ENCODE measurements at places on chromosomes 6 and 20. TPM values are rescaled to one million over a fixed set of nuclear protein-coding genes. Genes with fewer than 3 reads are reported as not detected.
A peak's percentile ranks its signal among the peaks of the same experiment; 100 is the strongest.

- H3K4me3 ChIP-seq, result no peak overlapping the region
- peak overlapping the region; percentile 60 for H3K27ac ChIP-seq
- DNase-seq, result no peak
- no peaks in the 10 kb centered on the region for H3K36me3 ChIP-seq
Measured at GRCh38 chr6:6659600-6660327, 71.2 kb downstream of the LY86 start.

DNA sequence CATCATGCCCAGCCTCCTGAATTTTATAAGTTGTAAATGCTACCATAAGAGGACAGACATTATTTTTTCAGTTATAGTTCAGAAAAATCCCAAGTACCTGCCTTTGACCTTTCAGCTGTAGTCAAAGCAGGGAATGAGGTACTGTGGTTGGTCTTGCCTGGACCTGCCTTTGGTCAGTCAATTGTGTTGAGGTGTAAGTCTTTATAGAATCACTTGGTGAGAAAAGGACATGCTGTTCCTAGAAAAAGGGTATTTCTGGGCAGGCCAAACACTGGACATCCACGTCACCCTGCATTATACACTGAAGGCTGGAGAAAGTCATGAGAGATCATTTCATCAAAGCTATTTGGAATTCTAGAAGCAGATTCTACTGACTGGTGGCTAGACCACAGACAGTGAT, 40.3 kb downstream of the PEX7 start:
- no peak for DNase-seq
- no peaks in the 10 kb centered on the region for H3K36me3 ChIP-seq
- no peaks in the 10 kb centered on the region for H3K4me1 ChIP-seq
- no peak overlapping the region for H3K4me3 ChIP-seq
- no peak overlapping the region for H3K27ac ChIP-seq

DNA sequence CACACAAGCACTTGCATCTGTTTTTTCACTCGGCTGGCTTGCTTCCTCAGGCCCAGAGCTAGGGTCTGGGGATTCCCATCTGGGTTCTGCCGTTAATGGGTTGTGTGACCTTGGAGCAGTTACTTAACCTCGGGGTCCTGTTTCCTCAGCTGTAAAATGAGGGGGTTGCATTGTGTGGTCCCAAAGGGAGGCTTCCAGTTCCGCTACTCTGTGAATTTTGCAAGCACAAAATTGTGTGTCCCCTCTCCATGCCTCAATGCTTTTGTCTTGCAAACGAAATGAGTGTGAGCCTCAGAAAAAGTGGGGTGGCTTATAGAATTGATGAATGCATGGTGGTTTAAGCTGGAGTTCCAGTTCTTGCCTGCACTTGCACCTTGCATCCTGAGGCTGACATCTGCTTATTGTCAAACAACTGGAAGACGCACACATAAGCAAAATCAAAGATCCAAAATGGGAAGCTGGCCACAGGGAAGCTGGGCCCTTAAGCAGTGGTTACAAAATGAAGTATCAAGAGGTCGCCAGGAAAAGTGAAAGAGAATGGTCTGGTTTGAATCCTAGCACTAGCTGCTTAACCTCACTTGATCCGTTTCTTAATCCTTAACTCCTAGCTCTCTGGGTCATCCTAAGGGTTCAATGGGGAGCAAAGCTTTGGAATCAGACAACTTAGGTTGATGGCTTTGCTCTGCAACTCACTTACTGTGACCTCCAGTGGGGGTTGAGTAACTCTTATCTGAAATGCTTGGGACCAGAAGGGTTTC, 490.6 kb downstream of the DHX35 start:
- H3K27me3 ChIP-seq, result no peaks in the 10 kb centered on the region
- no peaks in the 10 kb centered on the region for H3K4me1 ChIP-seq
- H3K36me3 ChIP-seq, result no peaks in the 10 kb centered on the region
- H3K4me3 ChIP-seq, result no peak overlapping the region

DNA sequence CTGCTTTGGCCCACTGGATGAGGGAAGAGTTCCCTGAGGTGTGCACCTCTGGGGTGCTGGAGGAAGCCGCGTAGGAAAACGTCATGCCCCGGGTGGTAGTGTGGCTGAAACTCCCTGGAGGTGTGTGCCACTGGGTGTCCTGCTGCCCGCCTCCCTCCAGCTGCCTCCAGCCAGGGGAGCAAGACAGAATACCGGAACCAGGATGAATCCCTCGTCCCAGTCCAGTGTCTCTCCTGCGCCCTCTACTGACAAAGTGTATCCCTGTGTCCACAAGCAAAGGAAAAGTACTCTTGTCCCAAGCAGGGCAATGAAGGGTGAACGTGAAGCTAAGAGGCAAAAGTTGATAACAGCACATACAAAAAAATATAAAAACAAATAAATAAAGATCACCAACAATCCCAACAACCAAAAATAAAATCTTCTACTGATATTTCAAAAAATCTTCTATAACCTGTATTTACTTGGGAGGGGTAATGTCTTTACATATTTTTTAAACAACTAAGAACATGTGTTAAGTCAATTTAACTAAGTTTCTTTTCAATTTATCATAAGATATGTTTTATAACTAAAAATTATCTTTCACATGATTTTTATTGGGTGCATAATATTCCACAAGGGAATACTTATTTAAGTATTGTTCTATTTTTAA, 437.6 kb downstream of the MAFB start:
- H3K36me3 ChIP-seq, result no peaks in the 10 kb centered on the region
- DNase-seq, result no peak
- H3K27ac ChIP-seq, result no peak overlapping the region
- H3K4me1 ChIP-seq, result no peaks in the 10 kb centered on the region
- no peaks in the 10 kb centered on the region for H3K27me3 ChIP-seq
- no peak overlapping the region for H3K4me3 ChIP-seq

DNA sequence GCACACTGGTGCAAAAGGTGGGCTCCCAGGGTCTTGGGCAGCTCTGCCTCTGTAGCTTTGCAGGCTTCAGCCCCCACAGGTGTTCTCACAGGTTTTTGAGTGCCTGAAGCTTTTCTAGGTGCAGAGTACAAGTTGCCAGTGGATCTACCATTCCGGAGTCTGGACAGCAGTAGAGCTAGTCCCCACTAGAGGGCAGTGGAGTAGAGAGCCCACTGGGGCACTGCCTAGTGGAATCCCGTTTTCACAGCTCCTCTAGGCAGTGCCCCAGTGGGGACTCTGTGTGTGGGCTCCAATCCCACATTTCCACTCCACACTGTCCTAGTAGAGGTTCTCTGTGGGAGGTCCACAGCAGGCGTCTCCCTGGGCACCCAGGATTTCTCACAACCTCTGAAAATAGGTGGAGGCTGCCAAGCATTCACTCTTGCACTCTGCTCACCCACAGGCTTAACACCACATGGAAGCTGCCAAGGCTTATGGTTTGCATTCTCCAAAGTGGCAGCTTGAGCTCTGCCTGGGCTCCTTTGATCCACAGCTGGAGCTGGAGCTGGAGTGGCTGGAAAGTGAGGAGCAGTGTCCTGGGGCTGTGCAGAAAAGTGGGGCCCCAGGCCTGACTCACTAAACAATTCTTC, 86.3 kb upstream of the PROKR2 start:
- H3K27me3 ChIP-seq, result no peaks in the 10 kb centered on the region
- no peak overlapping the region for H3K27ac ChIP-seq
- H3K4me1 ChIP-seq, result no peaks in the 10 kb centered on the region

The PERP gene
- 33.2 TPM for total RNA-seq

The DLL1 gene
- total RNA-seq, result 14.6 TPM

The DCDC2 gene
- total RNA-seq, result 5.3 TPM
